Naive B cell (primary cell): ENCODE measurements at places on chromosomes 1 and 21. TPM values are rescaled to one million over a fixed set of nuclear protein-coding genes. Genes with fewer than 3 reads are reported as not detected.

Gene NBPF3
- 0.29 TPM for polyA plus RNA-seq

Gene PGLYRP4
- not detected for polyA plus RNA-seq

Gene TSPAN1
- polyA plus RNA-seq, result not detected

- no peak for DNase-seq
Observed at GRCh38 chr1:82731216-82731615, 930.5 kb downstream of the ADGRL2 start.

GRCh38 chr1:204407295-204407971 is 4.2 kb downstream of the PPP1R15B start:
- no peak for DNase-seq

DNA sequence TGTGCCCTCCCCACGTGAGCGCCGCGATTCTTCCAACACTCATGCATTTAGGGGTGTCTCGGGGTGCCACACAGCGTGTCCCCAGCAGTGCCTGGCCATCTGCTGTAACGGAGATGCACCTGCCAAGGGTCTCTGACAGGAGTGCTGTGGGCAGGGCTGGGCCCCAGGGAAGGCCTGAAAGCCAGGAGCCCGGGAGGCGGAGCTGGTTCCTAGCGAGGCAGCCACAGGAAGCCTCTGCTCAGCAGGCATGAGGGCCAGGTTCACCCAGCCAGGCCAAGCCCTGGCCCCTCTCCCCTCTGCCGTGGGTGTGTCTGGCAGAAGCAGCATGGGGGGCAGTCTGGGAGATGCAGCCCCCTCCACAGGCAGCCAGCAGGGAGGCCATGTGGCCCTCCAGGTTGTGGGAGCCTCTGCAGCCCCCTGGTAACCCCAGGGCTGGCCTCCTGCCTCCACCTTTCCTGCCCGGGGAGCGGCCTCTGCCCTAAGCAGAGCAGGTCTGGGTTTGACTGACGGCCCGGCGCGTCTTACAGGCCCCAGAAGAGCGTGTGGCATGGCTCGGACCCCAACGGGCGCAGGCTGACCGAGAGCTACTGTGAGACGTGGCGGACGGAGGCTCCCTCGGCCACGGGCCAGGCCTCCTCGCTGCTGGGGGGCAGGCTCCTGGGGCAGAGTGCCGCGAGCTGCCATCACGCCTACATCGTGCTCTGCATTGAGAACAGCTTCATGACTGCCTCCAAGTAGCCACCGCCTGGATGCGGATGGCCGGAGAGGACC is 30.4 kb downstream of the SLC19A1 start:
- DNase-seq, result no peak

GRCh38 chr1:9027307-9027706 is 1.1 kb upstream of the SLC2A7 start:
- no peak for DNase-seq

DNA sequence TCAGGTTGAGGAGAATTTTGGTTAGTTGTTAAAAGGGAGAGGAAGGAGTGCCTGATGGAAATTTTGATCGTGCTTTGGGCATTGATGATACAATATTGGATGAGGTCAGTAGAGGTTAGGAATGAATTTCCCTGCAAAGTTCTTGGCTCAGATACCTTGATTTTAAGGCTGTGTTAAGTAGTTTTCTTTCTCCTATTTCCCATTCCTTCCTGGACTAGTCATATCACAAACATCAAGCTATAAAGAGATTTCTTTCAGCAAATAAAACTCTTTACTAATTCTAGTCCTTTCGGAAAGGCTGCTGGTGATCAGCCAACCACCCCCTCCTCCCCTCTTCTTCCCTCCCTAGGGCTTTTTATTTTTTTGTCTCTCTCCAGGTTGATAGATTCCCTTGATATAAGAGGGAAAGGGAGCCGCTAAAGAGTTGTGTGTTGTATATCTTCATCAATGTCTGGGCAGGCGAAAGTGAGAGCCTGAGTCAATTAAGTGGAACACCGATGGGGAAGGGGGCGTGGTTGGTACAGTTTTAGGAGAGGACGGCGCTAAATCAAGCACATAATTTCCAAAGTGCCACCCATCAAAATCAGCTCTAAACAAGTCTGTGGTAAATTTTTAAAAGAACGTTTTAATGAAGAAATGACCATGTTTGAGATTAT is 100.1 kb upstream of the PLXNA2 start:
- no peak for DNase-seq

DNA sequence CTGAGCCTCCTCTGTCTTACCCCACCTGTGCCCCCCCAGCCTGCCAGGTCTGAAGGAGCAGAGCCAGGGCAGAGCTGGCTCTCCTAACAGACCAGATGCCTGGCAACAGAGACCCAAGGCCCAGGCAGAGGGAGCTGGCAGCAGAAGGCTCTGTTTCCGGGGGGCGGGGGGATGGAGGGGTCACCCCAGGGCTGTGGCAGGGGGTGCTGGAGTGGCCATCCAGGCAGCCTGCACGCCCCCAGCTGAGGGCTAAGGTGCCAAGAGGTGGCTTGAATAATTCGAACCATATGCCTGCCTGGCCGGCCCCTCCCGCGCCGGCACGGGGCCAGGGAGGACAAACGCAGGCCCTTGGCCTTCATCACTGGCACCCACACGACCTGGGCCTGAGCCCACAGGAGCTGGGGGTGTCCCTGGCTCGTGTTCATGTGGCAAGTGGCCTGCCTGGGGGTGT is 16.0 kb upstream of the PLEKHG5 start:
- no peak for DNase-seq

DNA sequence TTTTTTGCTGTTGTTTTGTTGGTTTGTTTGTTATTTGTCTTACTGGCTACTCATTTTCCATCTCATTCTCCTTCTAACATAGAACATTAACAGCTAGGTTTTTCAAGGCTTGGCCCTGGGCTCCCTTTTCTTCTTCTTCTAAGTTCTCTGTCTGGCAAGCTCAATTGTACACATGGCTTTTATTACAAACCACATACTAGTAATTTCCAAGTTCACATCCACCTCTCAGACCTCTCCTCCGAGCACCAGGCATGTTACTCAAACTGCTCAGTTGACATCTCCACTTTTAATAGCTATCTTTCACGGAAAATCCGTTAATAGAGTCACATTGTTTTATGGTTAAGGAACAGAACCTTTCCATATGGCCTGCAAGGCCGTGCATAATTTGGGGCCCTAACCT is 736.9 kb upstream of the ADAMTS5 start:
- no peak for DNase-seq
